Cardiac muscle cell (in vitro differentiated cells and primary cell): ENCODE measurements at places on chromosomes 4 and X.
A peak's percentile ranks its signal among the peaks of the same experiment; 100 is the strongest.

DNA sequence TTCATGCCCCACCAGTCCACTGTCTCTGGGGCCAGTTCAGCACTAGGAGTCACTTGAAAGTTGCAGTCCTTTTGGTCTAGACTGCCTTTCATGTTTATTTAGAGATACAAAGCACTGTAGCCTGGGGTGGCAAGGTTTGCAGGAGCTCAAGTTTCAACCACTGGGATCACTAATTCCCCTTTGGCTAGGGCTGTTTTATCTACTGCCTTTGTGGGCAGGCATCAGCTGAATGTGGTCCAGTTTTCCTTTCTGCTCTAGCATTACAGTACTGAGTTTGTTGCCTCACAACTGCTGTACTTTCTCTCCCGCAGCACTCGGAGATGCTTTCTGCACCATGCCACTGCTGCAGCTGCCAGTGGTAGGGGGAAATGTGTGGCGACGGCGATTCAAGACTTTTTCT lies 222.3 kb upstream of the HDX start:
- DNase-seq: no peak

- no peak for DNase-seq
Observed at GRCh38 chr4:3223956-3224748, 24.8 kb upstream of the MSANTD1 start.

DNA sequence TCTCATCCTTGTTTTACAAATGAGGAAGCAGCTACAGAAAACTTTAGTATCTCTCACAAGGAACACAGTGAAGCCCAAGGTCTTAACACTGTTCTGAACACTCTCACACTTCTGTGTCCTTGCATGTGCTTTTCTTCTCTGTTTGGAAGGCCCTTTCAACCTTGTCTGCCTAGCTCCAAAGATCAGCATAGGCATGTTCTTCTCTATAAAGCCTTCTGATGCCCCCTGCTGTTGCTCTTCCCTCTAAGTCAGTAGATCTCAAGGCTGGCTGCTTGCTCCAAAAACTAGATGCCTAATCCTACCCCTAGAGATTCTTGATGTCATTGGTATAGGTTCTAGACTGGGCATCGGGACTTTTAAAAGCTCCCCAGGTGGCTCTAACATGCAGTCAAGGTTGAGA lies 5.9 kb downstream of the APOO start:
- peak; percentile 87 for DNase-seq

DNA sequence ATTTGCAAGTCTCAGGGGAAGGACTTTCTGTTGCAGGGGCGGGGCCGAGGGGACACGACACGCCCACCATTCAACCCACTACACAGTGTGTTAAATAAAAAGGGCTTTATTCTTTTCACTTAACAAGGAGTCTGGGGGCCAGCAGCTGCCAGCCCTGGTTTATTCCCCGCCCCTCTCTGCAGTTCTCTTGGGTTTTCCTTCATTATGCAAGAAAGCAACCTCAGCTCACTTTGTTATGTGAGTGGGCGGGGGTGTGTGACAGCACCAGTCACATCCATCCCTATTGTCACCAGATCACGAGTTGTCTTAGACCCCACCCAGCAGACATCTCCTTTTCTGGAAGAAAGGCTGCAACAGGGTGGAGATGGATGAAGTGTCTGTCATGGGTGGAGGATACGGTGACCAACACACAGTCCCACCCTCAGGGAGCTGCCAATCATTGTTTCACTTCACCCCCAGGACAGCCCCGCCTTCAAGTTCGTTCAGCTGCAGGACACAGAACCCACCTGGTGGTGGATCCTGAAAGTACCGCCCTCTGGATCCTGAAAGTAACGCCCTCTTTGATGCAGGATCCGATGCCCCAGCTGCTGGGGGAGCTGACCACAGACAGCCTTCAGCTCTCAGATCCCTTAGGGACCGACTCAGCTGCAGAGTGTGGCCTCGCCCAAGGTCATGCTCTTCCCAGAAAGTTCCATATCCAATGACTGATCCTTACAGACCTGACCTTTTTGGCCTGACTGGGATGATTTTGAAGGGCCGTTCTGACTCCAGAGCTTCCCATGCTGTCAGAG lies 79.6 kb downstream of the SMIM20 start:
- DNase-seq: peak; percentile 21

DNA sequence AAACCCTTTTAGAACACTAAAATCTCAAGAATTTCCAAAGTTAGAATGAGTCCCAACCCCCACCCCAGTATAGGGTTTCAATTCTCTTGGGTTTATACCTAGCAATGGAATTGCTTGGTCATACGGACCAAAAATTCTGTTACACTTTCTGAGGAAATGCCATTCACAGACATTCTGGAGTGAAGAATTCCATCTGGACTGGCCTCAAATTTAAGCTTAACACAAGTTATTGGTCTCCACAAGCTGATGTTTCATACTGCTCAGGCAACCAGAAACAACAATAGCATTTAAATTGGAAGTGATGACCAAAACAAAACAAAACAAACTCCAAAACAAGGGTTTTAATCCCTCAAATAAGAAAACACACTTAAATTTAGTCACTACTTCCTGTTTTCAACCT lies 51.1 kb downstream of the GPC4 start:
- no peak for DNase-seq

- DNase-seq: no peak
Observed at GRCh38 chr4:37602454-37603069, 83.6 kb downstream of the RELL1 start.

- no peak for DNase-seq
Observed at GRCh38 chrX:151710457-151710856, 5.4 kb upstream of the FATE1 start.

GRCh38 chr4:13248621-13249298 lies 235.4 kb downstream of the RAB28 start:
- DNase-seq: no peak

GRCh38 chrX:33156152-33156726 lies 55.1 kb downstream of the DMD start:
- no peak for DNase-seq

DNA sequence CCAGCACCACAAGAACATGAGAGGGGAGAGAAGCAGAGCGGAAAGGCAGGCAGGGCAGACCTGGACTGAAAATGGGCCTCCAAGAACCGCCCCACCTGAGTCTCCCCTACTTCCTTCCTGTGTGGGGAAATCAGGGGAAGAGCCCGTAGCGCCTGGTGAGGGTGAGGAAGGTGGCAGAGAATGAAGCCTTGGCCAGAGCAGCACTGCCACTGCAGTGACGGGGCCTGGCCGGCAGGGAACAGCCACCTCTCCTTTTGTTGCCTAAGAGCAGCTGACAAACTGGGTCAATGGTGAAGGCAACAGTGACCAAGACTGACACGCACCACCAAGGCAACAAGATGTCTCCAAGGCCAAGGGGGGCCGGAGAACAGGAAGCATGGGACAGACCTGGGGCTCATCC lies 58.4 kb upstream of the CBR4 start:
- DNase-seq: no peak

- peak; percentile 32 for DNase-seq
Observed at GRCh38 chrX:110167952-110168451, 149.9 kb downstream of the AMMECR1 start.
